ENCODE measurements at places on chromosomes 16 and 17.

DNA sequence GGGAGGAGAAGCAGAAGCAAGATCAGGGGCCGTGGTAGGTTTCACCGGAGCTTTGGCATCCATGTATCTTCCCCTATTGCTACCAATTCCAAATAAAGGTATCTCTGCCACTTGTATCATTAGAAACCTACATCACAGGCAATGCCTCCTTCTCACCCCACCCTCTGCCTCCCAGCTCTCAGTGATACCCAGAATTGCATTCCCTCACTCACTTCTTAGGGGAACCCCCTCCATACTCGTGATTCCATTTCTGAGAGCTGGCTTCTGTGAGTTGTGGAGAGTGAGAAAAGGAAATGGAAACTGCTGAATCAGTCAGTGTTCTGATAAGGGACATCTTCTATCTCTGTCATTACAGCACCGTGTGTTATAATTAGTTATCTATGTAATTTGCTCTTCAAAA lies 2.3 kb upstream of the CCL3 start:
- DNase-seq: no peak

DNA sequence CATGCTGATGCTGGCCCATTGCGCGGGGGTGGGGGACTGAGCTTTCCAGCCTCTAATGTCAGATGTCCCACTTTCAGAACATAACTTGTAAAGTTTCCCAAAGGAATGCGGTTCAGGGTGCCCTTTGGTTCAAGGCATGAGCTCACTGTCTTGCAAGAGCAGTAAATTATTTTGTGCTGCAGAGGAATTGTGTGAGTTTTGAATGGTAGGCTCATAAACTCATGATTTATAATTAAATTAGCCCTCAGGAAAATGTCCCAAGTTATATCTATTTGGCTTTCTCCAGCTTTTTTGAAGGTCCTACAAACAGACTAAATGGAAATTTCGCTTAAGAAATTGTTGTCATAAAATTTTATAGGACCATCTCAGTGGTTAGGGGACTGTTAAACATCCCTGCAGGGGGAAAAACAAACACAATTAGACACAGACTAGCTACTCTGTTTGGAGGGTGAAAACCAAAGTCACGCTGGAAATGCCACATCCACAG lies 321.8 kb downstream of the HS3ST3B1 start:
- no peak for DNase-seq

- DNase-seq: no peak
These were observed 1494.0 kb upstream of the CDH8 start for GRCh38 chr16:63530208-63530607.

DNA sequence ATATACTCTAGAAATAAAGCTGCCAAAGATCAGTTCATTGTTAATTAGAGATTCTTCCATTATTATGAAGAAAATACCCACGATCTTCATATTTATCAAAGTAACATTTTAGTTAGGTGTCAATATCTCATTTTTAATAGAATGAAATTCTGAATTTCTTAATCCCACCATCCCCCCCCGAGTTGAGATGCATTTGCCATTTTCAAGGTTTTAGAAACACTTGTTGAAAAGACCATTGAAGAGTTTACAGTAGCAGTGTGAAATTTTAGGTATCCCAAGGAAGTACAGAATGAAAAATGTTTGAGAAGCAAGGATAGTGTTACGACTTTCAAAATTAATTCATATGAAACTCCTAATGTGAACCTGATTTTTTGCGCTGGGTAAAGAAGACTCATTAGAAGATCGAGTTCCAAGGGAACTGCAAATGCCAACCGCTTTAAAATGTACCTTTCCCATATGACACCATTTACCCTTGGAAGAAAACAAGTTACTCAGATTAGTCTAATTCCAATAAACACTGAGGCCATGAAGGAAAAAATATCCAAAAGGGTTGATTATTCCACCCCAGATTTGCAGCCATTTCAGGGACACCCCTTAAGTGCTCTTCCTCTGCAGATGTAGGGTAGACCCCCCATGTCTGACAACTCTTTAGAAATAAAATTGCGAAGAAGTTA lies 731 bp downstream of the IKZF3 start:
- DNase-seq: no peak

- no peak for DNase-seq
These were observed 81.6 kb upstream of the XYLT1 start for GRCh38 chr16:17552351-17552750.

- no peak for DNase-seq
These were observed 11.5 kb downstream of the FLII start for GRCh38 chr17:18246880-18247612.

GRCh38 chr17:52181782-52182181 lies 23.3 kb upstream of the CA10 start:
- no peak for DNase-seq

DNA sequence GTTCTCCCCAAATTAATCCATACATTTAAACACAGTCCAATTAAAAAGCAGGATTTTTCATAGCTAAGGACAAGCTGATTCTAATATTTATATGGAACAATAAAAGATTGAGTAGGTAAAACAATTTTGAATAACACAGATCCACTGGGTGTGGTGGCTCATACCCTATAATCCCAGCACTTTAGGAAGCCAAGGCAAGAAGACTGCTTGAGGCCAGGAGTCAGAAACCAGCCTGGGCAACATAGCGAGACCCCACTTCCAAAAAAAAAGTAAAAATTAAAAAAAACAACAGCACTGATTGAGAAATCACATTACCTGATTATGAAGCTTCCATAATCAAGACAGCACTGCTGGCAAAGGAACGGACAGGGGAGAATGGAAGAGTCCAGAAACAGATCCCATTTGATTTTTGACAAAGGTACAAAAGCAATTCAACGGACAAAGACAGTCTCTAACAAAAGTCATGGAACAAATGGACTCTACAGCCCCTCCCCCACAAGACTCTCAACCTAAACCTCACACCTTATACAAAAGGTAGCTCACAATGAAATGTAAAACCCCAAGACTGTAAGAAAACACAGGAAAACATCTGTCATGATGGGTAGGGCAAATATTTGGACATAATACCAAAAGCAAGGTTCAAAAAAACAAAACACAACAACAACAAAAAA lies 17.9 kb downstream of the USP7 start:
- DNase-seq: no peak

DNA sequence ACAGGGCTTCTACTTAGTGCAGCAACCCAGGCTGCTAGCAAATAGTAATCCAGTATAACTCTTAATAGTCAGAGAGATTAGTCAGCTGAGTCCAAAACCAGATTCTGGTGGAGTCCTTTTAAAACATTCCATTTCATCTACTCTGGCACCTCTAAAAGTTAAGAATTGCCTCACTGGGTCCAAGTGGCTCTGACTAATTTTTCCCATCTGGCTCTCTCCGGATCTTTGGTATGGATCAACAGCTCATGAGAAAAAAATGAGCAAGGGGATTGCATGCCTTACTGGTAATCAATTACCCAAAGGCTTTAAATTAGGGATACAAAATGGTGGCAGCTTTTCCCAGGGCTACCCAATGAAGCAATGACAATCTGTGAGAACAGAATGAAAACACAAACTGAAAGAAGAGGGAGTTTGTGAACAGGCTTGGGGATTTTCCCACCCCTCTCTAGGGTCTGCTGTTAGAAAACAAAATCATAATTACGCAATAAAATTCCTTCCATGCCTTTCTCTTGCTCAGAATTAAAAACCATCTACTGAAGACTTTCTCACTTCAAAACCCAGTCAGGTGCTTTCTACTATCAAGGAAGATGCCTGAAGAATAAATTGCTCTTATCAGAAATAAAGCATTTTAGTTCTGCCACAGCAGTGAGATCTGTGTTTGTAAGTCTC lies 84.6 kb upstream of the PMFBP1 start:
- DNase-seq: no peak

DNA sequence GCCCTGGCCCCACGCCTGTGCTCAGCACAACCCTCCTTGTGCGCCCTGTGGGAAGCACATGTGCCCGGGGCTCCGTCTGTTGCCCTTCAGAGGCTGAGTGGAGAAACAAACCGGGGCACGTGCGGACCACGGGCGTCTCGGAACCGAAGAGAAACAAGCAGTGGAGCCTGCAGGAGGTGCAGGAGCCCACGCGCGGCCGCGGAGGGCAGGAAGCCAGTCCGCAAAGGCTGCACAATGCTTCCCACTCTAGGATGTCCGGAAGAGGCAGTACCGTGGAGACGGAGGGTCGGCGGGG lies 75.5 kb upstream of the GNG13 start:
- no peak for DNase-seq

GRCh38 chr16:74480150-74481029 lies 59.1 kb upstream of the CLEC18B start:
- no peak for DNase-seq

GRCh38 chr17:57679356-57679755 lies 65.7 kb downstream of the CCDC182 start:
- DNase-seq: no peak

- no peak for DNase-seq
These were observed 255.6 kb downstream of the HS3ST3A1 start for GRCh38 chr17:13346081-13346533.

GRCh38 chr17:3657874-3658783 lies 10.2 kb downstream of the TAX1BP3 start:
- DNase-seq: no peak

DNA sequence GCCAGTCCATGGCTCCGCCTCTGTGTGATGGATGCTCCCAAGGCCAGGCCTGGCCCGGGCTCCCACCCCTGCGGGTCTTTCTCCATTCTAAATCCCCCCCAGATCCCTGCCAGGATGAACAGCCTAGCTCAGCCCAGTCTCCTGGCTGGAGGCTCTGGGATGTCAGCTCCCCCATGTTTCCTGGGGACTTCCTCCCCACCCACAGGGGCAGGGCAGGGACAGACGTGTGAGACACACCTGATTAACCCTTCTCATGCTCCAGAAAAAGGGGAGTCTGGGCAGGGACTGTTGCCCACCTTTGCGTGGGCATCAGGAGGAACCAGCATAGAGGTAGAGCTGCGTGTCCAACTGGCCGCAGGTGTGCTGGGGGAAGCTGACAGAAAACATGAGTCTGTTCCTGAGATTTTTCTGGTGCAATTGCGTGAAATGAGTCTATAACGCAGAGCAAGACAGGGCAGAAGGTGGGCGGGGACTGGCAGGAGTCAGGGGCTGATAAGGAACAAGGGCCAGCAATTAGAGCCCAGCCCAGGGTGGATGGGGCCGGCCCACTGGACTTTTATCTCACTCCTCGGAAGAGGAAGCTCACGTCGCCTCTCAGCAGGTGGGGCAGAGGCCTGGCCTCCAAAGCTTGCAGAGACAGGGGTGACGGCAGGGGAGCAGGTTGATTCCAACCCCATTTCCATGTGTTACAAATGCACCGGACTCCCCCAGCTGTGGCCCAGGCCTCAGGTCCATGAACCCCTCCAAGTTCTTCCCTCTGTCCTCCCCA lies 238.2 kb downstream of the RBFOX3 start:
- DNase-seq: no peak

GRCh38 chr17:36144981-36145729 lies 31.3 kb downstream of the TBC1D3B start:
- no peak for DNase-seq

GRCh38 chr16:5615868-5616642 lies 518.5 kb upstream of the EEF2KMT start:
- DNase-seq: no peak

GRCh38 chr17:38403491-38403890 lies 24.8 kb upstream of the ARHGAP23 start:
- no peak for DNase-seq

DNA sequence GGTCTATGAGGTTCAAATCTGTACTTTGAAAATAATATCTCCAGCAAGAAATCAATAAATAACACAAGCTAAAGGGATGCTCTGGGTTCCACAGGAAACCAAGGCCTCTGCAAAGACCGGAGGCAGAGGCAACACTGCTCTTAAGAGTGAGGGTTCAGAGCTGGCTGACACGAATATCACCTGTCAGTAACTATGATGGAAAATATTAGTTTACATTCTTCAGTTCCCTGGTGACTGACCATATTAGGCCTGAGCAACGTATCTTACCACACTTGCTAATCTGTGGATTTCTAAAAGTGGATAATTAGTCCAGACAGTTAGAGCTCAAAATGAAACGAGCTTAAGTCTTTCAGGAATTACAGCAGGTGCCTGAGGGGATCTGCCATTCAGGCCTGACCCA lies 459.3 kb downstream of the HS3ST3B1 start:
- DNase-seq: no peak
